ENCODE measurements at places on chromosomes 12 and 14. TPM values are rescaled to one million over a fixed set of nuclear protein-coding genes. Genes with fewer than 3 reads are reported as not detected.
A peak's percentile ranks its signal among the peaks of the same experiment; 100 is the strongest.

The DDN gene
- 0.10 TPM for total RNA-seq

The LBHD2 gene
- not detected for total RNA-seq

The GYS2 gene
- total RNA-seq, result 0.16 TPM

The PPP1R1A gene
- 1.1 TPM for total RNA-seq

The TDRD9 gene
- 2.8 TPM for total RNA-seq

DNA sequence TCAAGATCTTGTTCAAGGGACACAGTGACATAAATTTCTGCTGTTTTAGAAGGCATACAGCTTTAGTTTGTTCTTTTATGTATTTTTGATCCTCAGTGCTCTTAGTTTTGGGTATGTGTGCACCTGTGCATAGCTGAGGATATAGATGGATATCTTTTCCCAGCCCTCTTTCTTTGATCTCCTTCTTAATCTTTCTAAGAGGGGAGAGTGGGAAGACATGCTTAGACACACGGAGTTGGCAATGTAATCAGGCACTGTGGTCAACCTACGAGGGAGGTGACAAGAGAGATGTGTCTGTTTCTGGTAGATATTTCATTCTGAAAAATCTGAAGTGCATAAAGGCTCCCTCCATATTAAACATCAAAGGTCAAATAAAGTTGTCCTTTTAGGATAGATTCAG, 340.6 kb downstream of the TMEM132D start:
- no peak for DNase-seq

DNA sequence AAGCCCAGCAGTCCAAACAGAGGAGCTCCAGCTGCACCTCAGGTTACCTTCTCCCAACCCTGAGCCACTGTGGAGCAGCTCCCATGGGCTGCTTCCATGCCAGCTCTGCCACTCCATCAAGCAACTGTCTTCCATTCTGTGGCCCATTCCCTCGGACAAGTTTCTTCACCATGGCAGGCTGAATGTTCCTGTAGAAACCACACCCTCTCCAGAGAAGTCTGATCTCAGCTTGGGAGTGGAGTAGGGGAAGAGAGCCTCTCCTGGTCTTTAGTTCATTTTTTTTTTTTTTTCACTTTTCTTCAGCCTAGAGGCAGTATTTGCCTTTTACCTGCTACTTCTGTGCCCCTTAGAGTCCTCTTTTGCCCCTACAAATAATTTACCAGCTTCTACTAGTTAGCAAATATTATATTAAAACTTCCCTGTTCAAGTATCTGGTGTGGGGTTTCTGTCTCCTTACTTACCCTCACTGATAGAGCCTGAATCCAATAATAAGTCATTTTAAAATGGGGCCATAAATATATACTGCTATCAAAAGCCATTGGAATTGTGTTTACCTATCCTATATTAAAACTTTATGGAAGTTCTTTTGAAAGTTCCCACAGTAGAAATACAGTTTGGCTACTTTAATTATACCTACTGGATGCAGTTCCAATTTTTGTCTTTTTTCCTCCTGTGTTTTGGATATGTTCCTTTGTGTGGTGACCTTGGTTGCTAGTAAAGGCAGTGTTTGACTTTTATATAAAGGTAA, 11.7 kb upstream of the SLC17A8 start:
- DNase-seq, result no peak

DNA sequence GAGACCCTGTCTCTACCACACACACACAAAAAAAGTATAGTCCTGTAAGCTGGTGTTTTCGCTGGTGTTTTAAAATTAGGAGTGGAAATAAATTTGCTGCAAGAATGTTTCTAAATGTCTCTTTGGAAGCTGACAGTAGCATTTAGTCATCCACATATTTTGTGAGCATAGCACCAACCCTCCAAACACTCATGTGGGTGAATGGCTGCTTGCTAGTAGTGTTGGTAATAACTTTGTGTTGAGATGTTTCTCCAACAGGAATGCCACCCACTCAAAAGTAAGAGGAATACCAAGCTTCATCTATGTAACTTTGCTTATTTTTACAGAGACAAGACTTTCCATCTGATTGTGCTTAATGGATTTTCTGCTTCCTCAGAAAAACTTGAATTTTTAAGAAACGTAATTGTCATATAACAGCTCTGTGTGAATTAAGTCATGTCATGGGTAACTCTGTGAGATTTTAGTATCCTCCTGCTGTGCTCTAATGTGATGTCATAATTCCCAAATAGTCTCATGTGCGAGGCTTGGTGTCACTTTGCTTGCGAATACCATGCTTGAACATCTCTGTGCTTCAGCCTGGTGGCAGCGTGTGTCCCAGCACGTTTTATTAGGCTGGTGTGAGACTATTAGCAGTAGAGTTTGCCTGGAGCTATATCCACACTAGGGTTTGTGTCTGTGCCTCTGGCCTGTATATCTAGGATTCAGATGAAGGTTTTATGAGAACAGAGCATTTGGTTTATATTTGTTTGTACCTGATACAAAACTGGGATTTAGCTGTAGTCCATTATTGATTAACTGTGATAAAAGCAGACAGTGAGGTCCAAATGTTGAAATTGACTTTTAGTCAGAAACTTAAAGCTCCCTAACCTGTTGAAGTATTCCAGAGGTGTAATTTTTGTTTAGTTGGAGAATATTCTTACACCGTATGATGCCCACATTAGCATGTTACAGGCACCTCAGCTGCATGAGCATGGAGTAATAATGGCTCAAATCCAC, 80.5 kb downstream of the FBXW8 start:
- DNase-seq, result no peak

DNA sequence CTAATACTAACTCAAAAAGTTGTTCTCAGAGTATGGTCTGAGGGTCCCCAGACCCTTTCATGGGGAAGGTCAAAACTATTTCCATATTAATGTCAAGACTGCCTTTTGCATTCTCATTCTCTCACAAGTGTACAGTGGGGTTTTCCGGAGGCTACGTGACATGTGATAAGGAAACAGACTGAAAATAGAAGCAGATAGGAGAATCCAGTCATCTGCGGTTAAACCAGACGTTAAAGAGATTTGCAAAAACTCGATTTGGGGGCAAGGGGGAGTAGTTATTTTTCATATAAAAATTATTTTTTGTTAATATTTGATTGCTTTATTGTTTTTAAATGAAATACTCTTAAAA, 1.0 kb upstream of the NAP1L1 start:
- no peak for DNase-seq

GRCh38 chr12:10395390-10395998, 5.7 kb upstream of the KLRK1 start:
- DNase-seq, result no peak

GRCh38 chr12:67431411-67432020, 162.4 kb downstream of the CAND1 start:
- DNase-seq, result no peak

DNA sequence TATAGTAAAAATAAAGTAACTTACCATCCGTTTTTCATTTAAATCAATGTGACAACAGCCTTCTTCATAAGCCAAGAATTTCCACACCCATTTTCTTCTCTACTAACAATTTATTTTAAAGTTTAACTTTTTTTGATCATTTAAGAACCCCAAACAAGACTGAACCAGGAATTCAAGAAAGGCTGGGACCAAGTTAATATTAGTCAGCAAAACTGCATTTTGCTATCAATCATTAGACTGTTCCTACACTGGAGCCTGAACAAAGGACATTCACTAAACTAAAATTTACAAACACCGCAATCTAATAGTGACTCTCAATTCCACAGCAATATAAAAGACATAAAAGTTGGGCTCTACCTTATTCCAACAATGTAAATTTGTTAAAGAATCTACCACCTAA, 73.6 kb downstream of the OSBPL8 start:
- no peak for DNase-seq

- DNase-seq, result no peak
Observed at GRCh38 chr12:95277139-95277538, 59.5 kb downstream of the VEZT start.

- peak; percentile 60 for DNase-seq
Observed at GRCh38 chr12:46160101-46160980, 108.5 kb downstream of the SLC38A1 start.

DNA sequence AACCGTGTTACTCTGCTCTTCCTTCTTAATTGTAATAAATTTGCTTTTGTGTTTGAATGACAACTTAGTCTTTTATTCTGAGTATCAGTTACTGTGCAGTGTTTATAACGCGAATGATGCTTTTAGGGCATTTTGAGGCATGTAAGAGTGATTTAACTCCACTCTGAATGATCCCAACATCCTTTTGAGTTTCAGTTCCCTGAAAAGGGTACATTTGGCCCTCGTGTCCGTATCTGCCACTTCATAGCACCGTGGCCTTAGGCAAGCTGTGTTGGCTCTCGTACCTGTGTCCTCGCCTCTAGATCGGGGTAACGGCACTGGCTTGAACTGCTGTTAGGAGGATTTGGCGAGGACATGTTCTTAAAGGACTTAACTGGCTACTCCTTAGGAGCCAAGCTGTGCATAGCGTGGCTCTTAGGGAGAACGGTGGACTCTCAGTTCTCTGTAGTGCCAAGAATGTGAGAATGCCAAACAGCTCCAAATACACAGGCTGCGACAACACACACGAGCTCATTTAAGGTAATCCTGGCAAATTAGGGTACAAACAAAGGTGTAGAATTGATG, 92.0 kb downstream of the PPP2R5C start:
- no peak for DNase-seq

DNA sequence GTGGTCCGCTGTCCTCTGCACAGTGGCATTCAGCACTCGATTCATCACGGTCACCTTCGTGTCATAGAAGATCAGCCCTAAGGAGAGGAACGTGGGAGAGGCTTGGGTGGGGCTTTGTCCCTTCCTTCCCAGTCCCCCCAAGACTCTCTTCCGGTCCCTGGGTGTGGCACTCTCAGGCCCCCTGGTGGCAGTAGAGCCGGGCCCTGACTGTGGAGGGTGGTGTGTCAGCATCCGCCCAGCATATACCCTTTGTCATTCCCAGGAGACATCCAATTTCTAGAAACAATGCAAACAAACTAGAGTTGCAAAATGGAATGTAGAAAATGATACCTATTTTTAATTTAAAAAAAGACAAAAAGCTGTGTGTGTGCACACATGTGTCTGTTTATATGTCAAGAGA, 45.0 kb downstream of the TRAFD1 start:
- DNase-seq, result no peak

DNA sequence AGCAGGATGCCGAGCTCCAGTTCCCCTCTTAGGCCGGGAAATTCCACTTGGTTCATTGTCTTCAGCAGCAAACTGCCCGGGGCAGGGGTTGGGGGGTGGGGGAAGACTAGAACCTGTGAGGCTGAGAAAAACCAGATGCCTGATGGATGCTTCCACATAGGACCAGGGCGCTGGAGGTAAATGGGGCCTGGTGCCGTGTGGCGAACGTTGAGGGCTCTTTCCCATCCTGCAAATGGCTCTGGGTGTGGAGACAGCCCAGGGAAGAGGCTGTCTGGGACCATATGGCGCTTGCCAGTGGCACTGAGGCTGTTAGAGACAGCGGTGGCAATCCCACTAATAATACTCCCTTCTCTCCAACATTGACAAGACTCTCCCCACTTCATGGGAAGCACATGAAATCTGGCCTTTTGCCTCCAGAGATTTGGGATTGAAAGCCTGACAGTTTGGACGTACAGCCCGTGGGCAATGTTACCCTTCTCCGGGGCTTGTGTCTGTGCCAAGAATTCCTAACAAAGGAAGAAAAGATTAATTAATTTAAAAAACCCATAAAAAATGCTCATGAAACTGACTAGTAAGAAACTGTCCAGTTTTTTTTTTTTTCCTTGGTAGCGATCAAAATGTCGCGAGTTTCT, 44.5 kb downstream of the MAP1LC3B2 start:
- DNase-seq, result no peak

DNA sequence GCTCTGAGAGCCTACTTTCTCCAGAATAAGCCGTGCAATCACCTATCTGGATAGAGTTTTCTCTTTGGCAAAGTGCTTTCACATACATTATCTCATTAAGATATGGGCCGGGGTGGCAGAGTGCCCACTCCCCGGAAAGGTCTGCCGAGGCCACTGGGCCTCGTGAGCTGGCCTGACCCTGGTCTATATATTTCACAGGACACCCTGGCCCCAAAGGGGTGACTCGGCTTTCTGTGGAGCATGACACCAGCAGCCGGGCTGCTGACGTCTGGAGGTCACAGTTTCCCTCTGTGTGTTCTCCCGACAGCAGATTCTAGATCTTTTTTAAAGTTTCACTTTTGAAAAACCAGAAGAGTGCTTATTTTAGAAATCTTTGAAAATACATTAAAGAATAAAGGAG, 27.9 kb upstream of the ATP2A2 start:
- no peak for DNase-seq

- no peak for DNase-seq
Observed at GRCh38 chr14:52835122-52835903, 43.9 kb upstream of the GNPNAT1 start.

GRCh38 chr14:103734081-103734888, 18.7 kb downstream of the ZFYVE21 start:
- no peak for DNase-seq

GRCh38 chr12:25932971-25933370, 25.5 kb upstream of the RASSF8 start:
- no peak for DNase-seq

GRCh38 chr12:60137513-60137912, 541.7 kb downstream of the SLC16A7 start:
- DNase-seq, result no peak

GRCh38 chr12:54173066-54173726, 15.6 kb downstream of the SMUG1 start:
- DNase-seq, result peak; percentile 54

DNA sequence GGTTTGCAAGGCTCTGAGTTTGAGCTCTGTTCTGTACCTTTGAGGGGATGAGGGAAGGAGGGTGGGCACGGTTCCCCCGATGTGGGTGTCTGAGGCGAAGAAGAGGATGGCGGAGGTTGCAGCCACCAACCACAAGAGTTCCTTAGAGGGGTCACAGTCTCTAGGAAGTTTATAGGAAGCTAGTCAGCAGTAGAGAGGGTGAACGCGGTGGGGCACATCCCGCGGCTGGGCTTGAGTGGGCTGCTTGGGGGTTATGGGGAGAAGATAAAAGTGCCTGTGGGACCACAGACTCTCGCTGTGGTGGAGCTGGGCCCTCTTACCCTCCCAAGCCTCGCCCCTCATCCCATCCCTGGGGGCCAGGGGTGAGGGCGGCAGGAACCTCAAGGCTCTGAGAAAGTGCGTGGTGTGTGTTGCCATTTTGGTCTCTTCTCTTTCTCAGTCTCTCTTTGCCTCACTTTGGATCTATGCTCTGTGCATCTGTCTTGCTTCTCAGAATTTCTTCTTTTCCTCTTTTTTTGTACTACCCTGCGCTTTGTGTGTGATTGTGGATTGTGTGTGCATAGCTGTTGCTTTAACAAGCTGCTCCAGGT, 2.7 kb downstream of the CD4 start:
- no peak for DNase-seq

DNA sequence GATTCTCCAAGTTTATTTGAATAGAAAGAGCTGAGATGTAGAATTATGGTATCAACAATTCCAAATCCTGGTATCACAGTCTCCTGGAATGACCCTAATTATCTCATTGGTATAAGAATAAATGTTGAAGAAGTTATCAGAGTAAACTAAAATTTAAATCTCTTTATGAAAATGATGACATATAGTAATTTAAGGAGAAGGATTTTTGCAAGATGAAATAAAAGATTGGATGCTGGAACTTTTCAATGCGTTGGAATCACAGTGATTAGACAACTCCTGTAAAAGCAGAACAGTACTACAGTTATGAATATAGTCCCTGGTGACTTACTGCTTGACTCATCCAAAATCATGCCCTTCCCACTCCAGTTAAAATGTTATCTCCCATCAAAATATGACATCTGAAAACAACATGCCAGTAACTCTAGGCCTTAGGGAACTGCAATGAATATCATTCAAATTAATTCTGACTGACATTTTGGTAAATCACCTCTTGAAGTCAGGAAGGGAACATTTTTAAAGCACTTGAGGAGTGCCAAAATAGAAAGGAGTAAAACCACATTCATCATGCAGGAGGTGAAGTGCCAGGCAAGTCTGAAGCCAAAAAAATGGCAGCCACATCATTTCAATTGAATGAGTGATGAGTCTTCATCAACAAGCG, 197.8 kb upstream of the PRKD1 start:
- no peak for DNase-seq
